ENCODE measurements at places on chromosomes 1 and 21.

DNA sequence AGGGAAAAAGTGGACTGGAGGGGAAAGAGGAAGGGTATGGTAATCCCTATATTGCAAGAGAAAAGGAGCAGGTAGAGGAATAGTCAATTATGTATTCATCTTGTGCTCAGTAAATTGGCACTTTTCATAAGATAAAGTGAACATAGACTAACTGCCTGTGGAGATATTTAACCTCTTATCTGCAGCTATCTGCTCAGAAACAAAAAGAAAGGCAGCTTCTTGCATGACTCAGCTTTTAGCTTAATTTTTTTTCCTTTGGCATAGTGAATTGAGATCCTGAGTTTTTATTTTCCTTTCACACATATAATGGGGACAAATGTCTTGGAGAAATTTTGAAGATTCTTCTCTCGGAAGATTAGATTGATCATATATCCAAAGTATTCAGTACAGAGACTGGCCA is 127.6 kb upstream of the F3 start:
- no peak for DNase-seq

DNA sequence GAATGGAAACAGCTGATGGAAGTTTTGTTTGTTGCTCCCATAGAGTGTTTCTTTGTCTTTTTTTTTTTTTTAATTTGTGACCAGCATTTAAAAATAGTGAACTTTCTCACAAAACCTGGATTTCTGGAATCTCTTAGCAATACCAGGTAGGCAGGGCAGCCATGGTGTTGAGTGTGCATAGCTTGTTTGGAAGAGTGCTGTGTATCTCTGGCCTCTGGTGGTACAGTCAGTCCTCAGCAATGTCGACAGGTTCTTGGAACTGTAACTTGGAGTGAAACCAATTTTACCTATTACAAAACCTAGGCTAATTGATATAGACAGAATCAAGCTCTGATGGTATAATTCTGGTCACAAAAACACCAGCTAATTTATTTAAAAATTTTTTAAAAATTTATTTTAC is 6.7 kb downstream of the AADACL3 start:
- no peak for DNase-seq

- no peak for DNase-seq
Measured at GRCh38 chr1:10339815-10340214, 59.0 kb upstream of the PGD start.

- no peak for DNase-seq
Measured at GRCh38 chr1:111803951-111804350, 48.2 kb downstream of the DDX20 start.

DNA sequence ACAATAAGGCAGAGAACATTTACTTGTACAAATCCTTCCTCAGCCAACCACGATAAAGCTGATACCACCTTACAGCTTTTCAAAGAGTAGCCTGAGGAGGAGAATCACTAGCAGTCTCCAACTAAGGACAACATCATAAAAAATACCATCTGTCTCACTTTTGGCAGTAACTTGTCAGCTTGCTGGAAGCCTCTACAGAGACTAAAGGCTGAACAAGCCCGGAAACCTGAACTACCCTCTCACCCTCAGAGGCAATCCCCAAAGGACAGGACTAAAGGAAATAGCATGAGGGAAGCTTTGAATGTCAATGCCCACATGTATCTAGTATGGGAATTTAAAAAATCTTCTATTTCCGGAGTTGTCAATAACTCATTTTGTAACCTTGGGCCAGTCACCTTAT is 10.6 kb downstream of the SRSF4 start:
- no peak for DNase-seq

- no peak for DNase-seq
Measured at GRCh38 chr1:119266386-119266785, 102.2 kb upstream of the HAO2 start.

- DNase-seq, result no peak
Measured at GRCh38 chr1:198560161-198560560, 19.7 kb upstream of the ATP6V1G3 start.

- DNase-seq, result no peak
Measured at GRCh38 chr21:43921979-43922945, 57.2 kb downstream of the AGPAT3 start.

DNA sequence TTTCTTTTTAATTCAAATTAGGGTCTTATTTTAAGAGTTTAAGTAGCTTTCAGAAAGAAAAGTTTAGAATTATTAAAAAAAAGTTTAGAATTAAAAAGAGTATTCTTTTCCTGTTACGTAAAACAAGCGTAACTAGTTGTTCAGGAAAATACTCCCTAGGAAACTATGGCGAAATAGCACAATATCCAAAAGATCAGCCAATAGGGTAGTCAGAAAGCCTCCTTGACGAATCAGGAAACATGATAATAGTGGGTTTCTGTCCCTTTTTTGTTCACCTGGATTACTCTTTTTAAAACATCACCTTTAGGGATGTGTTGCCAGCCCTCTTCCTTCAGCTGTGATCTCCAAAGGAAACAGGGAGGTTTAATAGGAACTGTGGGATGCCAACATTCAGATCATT is 25.2 kb downstream of the S1PR1 start:
- DNase-seq, result no peak

DNA sequence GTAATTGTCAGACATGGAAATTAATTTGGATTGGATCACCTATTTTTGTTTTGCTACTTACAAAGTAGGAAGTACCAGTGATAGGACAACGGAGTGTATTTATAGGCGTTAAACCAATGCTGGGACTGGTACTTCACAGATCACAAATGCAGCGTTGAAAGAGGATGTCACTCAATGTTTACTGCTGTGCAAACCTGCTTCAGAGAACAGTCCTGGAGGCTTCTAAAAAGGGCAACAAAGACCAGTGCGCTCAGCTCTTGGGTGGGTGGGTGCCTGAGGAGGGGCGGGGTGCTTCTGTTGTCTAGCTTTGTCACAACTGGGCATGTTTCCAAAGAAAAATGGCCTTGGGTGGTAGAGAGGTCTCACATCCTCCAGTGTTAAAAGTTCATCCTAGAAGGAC is 2.1 kb downstream of the C1orf21 start:
- DNase-seq, result no peak

GRCh38 chr1:151811181-151811580 is 6.0 kb upstream of the LINGO4 start:
- no peak for DNase-seq

GRCh38 chr1:234229581-234230387 is 143.5 kb upstream of the COA6 start:
- no peak for DNase-seq

DNA sequence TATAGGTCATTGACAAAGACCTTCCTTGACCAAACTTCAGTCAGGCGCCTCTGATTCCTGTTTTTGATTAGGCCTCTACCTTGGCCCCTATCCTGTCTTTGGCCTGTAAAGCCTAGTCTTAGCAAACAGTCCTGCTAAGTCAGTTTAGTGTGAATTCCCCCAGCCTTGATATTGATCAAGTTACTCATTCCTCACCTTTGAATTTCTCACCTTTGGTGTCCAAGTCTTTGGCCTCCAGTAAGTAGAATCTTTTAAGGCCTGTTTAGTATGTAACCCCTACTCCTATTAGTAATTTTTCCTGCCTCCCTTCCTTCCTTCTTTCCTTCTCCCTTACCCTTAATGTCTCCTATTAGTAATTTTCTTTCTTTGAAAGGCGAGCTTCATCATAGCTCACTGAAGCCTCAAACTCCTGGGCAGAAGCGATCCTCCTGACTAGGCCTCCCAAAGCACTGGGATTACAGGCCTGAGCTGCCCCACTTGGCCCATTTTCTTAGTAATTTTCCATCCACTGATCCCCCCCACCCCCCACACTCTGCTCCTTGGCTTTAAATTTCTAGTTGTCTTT is 13.0 kb upstream of the ZNF692 start:
- DNase-seq, result no peak

- no peak for DNase-seq
Measured at GRCh38 chr1:156149374-156150332, 3.7 kb upstream of the SEMA4A start.

DNA sequence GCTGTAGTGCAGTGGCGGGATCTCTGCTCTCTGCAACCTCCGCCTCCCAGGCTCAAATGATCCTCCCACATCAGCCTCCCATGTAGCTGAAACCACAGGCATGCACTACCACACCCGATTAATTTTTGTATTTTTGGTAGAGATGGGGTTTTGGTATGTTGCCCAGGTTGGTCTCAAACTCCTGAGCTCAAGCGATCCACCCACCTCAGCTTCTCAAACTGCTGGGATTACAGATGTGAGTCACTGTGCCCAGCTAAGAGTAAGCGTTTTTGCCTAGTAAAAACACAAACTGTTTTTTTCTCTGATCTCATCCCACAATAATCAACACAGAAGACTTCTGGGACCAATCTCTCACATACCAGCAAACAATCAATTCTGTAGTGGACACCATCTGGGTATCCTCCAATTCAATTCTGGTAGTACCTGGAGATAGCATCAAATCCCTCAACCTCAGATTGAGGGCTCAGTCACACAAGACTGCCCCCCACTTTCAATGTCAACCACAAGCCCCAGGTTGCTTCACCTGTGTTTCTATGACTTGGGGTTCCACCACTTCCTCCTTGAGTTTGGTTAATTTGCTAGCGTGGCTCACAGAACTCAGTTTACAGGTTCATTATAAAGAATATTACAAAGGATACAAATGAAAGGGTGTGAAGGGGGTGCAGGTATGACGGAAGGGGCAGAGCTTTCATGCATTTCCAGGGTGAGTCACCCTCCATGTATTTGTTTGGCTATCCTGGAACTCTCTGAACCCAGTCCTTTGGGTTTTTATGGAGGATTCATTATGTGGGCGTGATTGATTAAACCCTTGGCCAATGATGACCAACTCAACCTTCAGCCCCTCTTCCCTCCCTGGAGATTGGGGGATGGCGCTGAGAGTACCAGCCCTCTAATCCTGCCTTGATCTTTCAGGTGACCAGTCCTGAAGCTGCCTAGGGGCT is 40.0 kb upstream of the RHOU start:
- no peak for DNase-seq

All from T-helper 9 cell (primary cell).